ENCODE measurements at places on chromosomes 1 and 21. TPM values are rescaled to one million over a fixed set of nuclear protein-coding genes. Genes with fewer than 3 reads are reported as not detected.

- no peak for DNase-seq
Measured at GRCh38 chr1:229065613-229066012, 205.3 kb upstream of the RAB4A start.

DNA sequence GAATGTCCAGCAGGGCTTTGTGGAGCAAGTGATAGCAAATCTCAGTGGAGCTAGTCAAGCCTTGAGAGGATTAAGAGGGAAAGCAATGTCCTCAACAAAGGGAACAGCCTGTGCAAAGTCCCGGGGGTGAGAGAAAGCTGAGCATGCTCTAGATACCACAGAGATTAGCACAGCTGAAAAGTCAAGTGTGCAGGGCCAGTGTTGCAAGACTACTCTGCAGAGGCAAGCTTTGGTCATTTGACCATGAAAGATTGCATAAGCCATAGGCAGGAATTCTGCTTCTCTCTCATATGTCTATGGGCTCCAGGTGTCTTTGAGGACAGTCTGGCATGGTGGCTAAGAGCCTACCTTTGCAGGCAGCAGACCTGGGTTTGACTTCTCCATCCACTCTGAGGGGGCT lies 181.0 kb upstream of the JUN start:
- DNase-seq: no peak

IGSF21 gene
- not detected for total RNA-seq

GRCh38 chr21:34593423-34593822 lies 21.5 kb downstream of the RCAN1 start:
- DNase-seq: no peak

FAM72B gene
- 28.9 TPM for total RNA-seq

DNA sequence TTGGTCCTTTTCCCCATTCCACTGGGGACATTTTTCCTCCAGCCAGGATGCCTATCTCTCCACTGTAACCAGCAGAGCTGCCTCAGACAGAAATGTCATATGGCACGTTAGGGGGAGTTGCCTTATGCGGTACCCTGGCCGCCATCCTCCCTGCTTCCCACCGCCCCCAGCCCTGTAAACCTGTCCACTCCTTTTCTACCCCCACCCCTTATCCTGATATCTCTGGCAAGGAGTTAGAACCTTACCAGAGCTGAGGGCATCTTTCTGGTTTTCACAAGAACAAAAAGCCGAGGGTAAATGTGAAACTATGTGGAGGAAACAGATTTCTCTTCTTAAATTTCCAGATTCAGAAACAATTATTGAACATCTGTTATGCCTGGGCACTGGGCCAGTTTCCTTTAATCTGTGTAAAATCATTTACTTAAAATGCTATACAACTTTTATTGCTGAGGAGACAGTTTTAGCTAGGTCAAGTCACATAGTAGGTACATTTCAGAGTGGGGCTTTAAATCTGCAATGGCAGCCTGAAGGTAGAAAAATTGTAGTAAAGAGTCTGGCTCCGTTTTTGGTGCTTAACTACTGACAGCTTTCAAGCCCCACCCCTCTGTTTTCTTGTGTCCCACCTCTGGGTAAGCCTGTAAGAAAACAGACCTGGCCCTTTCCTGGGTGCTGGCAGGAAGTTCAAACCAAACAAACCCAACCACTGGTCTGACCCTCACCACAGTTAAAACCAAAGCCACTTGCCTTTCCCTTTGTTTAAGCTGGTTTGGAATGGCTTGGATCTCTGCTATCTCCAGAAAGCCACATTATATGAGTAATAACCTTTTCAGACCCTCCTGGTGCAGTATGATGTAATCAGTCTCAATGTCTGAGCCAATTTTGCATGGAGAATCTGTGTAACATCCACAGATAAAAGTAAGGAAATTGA lies 319.0 kb downstream of the HHAT start:
- no peak for DNase-seq

- no peak for DNase-seq
Measured at GRCh38 chr1:200867018-200867811, 5.6 kb upstream of the GPR25 start.

GRCh38 chr1:19273106-19273843 lies 15.3 kb downstream of the AKR7A3 start:
- no peak for DNase-seq
